ENCODE measurements at places on chromosomes 5 and 9.

DNA sequence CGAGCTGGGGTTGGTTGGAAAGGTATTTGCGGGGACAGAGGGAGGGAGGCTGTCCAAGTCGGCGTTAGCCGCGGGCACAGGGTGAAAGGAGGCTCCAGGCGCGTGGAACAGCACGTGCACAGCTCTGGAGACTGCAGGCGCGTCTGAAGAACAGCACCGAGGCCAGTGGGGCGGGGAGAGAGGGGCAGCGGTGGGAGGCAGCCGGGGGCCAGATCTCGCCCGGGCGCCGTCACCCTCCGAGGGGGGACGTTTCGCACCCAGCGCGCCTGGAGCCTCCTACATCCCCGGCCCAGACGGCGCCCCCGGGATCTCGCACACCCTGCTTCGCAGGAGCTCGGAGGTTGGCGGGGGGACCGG is 79.6 kb downstream of the NTNG2 start:
- no peak for DNase-seq

GRCh38 chr5:175687231-175687701 is 29.4 kb downstream of the HRH2 start:
- DNase-seq, result peak; percentile 59

GRCh38 chr9:78938821-78939220 is 632.9 kb upstream of the TLE4 start:
- DNase-seq, result no peak

DNA sequence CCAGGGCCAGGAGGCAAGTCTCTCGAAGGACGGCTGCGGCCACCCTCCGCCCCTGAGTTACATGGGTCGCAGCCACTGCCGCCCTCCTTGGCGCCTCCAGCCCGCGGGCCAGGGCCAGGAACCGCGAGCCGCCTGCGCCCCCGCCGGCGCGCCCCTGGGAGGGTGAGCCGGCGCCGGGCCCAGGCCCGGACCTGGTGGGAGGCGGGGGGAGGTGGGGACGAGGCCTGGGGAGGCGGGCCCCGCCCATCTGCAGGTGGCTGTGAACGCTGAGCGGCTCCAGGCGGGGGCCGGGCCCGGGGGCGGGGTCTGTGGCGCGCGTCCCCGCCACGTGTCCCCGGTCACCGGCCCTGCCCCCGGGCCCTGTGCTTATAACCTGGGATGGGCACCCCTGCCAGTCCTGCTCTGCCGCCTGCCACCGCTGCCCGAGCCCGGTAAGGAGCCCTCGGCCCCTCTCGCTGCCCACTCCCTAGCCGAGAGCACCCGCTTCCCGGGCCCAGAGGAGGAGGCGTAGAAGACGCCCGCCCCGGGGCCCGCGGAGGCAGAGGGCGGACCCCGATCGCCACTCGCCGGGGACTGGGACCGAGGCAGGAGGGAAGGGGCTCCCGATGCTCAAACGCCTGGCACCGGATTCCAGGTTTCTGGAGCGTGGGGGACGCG is at the start of gene ASS1:
TSS of gene ASS1 (plus strand) at position 397 of the 657 bp plus-strand sequence. CDS start 7,268 bp downstream, outside the sequence.
- peak; percentile 90 for DNase-seq

DNA sequence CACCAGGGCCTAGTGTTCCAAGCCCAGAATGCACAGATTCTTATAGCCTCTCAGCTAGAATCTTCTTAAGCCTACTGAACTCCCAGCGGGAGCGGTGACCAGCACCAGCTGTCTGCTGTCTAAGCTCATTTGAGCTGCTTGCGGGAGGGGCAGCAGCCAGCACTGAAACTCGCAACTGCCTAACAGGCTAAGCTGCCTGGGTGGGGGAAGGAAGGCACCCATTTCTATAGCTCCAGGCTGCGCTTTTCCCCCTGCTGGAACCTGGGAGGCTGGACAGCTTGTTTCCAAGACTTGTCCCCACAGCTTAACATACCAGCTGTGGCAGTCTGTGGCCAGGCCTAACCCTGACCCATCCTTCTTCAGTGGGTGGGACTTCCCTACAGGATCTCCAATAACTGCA is 512.9 kb downstream of the EFNA5 start:
- DNase-seq, result no peak

GRCh38 chr9:134060546-134060945 is 7.3 kb downstream of the BRD3 start:
- peak; percentile 2 for DNase-seq

GRCh38 chr5:141641634-141642267 is 5.0 kb downstream of the RELL2 start:
- no peak for DNase-seq

DNA sequence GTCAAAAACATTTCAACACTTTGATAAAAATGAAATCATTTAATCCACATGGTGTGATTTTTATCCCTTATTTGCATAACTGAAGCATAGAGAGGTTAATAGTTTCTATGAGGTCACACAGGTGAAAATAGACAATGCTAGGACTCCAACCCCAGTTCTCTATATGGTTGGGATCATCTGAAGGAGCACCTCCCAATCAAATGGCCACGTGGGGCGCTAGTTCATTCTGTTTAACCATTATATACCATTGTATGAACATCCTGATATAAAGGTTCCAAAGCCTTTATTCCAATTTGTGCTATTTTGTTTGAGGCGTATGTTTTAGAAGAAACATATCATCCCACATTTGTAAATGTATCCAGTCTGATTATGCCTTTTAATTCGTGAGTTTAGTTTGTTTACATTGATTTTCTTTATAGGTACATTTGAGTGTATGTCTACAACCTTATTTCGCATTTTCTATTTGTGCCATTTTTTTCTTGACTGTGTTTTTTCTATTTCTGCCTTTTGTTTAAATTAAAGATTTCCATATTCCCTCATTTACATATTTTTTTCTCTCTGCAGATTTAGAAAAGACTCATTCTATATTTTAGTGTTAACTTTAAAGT is 1092.0 kb downstream of the MAT2B start:
- no peak for DNase-seq

DNA sequence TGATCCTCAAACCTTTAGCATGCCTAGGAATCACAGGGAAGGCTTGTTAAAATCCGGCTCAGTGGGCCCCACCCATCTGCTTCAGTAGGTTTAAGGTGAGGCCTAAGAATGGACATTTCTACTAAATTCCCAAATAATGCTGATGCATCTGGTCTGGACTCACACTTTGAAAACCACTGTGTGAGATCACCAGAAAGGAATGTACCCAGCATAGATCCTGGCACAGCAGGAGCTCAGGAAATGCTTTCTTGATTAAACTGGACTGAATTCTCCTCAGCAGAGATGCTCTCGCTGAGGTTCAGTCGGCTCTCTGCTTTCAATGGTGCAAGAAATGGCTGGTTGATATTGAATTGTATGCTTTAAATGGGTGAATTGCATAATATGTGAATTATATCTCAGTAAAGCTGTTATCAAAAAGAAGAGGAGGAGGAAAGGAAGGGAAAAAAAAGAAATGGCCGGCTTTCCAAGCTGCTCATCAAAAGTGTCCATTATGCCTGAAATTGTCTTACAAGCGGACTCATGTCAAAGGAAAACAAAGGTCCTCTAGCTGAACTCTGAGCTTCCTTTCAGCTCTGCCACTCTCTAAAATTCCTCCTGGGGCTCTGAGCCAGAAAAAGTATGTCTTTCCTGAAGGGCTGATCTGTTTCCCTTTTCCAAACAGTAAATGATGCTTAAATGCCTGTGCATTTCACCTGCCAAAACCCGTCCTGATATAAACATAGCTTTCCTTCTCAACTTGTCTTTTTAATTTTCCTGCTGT is 77.6 kb upstream of the SAP30L start:
- DNase-seq, result peak; percentile 74

Measured in stomach (tissue), 19 donors.